ENCODE measurements at places on chromosomes 2 and 18.

GRCh38 chr18:45086777-45087176, 406.1 kb downstream of the SETBP1 start:
- no peak for DNase-seq

- no peak for DNase-seq
These were observed 146.3 kb downstream of the CELF4 start for GRCh38 chr18:37419315-37419714.

DNA sequence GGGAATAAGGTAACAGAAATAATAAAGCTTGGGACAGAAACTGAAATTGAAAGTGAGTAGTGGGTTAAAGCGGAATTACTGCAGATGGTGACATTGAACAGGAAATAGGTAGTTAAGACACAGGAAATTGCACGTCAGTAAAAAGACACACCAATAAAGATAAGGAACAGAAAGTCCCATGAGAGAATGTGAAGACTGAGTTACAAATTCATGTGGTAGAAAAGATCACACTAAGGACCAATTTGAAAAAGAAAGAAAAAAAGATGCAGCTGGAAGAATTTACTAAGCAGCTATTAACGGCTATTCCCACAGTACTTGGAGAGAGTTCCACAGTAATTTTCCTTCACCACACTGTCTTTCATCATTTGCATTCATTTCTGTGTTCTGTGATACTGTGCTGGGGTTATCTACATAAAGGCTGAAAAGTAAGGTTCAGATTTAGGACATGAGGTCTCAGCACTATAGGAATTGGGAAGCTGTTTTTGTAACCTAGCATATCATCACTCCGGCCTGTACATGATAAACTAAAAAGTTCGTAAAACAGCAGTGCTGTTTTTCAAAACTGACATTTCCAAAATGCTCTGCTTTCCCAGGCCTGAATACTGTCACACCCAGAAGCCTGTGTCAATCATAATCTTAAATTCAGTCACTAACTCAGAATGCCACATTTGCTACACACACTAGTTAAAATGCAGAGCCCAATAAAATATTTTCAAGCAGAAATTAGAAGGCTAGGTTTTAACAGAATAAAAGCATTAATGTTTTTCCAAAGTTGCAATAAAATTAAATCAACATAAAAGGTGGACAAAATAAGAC, 42.9 kb downstream of the SRBD1 start:
- no peak for DNase-seq

DNA sequence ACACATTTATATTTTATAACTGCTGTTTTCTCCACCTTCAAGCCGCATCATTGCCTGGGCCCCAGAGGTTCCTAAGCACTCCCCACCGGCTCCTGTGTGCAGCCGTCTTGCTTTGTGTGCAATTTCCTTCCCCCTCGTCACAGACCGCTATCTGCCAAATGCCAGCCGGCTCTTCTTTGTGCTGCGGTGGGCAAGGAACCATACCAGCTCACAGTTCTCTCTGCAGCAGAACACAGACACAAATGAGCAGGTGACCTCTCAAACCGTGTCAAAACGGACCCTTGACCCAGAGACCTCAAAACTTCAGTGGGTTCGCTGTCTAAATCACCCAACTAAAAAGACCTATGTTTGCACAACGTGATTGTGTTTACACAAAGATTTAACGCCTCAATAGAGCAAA, 58.2 kb downstream of the KLF7 start:
- no peak for DNase-seq

- DNase-seq = no peak
These were observed 21.7 kb downstream of the C1QL2 start for GRCh38 chr2:119136872-119137271.

- DNase-seq = no peak
These were observed at the start of gene TMEM200C for GRCh38 chr18:5895299-5895875. Gene TMEM200C, minus strand, starts transcription at chr18:5895522. Its CDS starts 3,459 bp downstream, at chr18:5892063.

DNA sequence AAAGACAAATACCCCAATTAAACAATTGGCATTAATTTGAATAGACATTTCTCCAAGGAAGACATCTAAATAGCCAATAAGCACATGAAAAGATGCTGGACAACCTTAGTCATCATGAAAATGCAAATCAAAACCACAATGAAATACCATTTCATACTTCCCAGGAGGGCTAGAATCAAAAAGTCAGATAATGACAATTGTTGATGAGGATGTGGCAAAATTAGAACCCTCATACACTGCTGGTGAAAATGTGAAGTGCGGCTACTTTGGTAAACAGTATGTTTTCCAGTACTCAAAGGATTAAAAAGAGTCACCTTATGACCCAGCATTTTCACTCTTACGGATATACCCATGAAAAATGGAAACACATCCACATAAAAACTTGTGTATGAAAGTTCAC, 91.6 kb downstream of the FIGN start:
- DNase-seq = no peak

- DNase-seq = no peak
These were observed 49.8 kb downstream of the USP34 start for GRCh38 chr2:61420991-61421544.

- DNase-seq = no peak
These were observed 73.9 kb downstream of the KYNU start for GRCh38 chr2:142951190-142952007.

DNA sequence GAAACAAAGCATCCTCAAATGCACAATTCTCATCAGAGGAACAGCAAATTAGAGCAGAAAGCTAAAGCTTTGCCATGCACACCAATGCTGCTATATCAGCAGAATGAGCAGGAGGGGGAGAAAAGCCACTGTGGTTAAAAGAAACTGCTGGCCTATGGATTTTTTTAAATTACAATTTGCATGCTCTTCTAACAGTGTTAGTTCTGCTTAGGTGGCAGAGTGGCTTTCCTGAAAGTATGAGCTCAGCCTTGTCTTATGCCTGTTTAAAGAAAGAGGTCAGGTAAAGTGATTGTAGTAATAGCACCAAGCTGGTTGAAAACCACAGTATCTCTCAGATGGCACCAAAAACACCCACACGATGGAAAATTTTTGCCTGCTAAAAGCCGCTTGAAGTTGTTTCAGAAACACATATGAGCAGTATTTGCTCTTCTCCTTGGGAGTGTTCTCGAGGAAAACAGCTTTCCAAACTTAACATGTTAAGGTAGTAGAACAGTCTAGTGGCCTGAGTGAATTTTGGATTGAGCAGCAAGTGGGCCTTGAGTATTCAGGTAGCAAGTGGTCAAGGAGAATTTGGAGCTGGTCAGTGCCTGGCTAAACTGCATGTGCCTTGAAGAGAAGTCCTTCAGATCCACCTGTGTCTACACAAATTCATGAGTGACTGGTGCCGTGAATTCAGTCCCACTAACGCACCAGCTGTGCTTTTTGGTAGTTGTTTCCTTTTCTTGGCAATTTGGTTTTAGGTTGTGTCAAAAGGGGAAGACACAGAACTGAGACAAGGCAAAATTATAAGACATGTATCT, 19.6 kb upstream of the NDUFV2 start:
- peak; percentile 71 for DNase-seq

- no peak for DNase-seq
These were observed 100.4 kb downstream of the GPD2 start for GRCh38 chr2:156536534-156536933.

Measured in stimulated activated CD8-positive, alpha-beta memory T cell treated with anti-CD3 and anti-CD28 coated beads, Interleukin-4, amount 100 ng/mL, for 48 hours (primary cell).